Activated gamma-delta T cell (primary cell): ENCODE measurements at places on chromosomes 5 and 9.

GRCh38 chr9:136634904-136635303 is 27.8 kb upstream of the EGFL7 start:
- no peak for DNase-seq

- DNase-seq = no peak
Measured at GRCh38 chr5:31768046-31768445, 129.1 kb downstream of the PDZD2 start.

DNA sequence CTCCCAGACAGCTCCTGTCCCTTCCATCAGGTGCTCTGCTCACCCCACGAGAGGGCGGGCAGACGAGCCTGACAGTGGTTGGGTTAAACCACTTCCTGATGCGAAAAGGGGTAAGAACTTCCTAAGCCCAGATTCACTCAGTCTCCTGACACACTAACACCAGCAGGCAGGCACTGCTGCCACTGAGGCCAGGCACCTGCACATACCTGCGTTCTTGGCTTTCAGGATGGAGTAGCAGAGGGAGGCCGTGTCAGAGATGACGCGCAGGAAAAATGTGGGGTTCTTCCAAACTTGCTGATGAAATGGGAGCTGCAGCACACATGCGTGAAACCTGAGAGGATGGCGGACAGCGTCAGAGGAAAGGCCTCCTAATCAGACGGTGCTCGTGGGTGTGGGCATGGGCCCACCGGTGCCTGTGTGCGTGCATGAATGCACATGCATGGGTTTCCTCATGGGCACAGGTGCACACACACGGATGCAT is 29.9 kb downstream of the SLC6A18 start:
- DNase-seq = peak; percentile 14

- DNase-seq = no peak
Measured at GRCh38 chr9:71446106-71446472, 322.2 kb downstream of the CEMIP2 start.

- DNase-seq = no peak
Measured at GRCh38 chr5:151208481-151208914, 15.4 kb downstream of the CCDC69 start.

DNA sequence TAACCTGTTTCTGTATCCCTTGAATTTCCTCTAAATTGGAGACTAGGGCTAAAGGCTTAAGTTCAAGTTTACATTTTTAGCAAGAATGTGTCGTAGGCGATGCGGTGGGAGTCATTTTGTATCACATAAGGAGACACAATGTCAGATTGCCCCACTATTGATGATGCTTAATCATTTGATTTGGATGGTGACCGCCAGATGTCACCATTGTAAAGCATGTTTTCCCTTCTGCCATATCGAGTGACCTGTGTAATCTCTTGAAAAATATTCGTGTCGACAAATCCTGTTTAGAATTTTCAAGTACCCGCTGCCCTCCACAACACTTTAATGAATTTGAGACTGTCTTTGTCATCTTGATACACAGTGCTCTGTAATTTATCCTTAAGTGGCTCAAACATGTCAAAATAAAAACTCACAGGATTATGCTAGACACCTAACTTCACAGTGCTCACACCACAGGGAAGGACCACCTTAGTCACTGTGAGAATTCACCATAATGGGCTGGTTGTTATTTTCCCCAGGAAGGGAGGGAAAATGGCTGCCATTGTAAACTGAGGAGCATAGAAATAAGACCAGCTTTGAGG is 34.5 kb upstream of the SLC46A2 start:
- no peak for DNase-seq

DNA sequence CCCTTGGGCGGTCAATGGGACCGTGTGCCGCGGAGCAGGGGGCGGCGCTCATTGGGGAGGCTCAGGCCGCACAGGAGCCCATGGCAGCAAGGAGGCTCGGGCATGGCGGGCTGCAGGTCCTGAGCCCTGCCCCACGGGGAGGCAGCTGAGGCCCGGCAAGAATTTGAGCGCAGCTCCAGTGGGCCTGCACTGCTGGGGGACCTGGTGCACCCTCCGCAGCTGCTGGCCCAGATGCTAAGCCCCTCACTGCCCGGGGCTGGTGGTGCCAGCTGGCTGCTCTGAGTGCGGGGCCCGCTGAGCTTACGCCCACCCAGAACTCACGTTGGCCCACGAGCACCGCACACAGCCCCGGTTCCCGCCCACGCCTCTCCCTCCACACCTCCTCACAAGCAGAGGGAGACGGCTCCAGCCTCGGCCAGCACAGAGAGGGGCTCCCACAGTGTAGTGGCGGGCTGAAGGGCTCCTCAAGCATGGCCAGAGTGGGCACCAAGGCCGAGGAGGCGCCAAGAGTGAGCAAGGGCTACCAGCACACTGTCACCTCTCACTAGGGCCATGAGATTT is 141.1 kb upstream of the OR13F1 start:
- no peak for DNase-seq

- DNase-seq = no peak
Measured at GRCh38 chr9:21605489-21605931, 123.4 kb upstream of the IFNE start.

DNA sequence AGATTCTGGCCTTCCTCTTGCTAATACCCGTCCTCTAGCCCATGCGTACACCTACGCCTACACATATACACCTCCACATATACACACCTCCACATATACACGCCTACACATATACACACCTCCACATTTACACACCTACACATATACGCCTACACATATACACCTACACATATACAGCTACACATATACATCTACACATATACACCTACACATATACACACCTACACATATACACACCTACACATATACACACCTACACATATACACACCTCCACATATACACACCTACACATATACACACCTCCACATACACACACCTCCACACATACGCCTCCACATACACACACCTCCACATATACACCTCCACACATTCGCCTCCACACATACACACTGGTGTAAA is 27.2 kb downstream of the AK3 start:
- no peak for DNase-seq

DNA sequence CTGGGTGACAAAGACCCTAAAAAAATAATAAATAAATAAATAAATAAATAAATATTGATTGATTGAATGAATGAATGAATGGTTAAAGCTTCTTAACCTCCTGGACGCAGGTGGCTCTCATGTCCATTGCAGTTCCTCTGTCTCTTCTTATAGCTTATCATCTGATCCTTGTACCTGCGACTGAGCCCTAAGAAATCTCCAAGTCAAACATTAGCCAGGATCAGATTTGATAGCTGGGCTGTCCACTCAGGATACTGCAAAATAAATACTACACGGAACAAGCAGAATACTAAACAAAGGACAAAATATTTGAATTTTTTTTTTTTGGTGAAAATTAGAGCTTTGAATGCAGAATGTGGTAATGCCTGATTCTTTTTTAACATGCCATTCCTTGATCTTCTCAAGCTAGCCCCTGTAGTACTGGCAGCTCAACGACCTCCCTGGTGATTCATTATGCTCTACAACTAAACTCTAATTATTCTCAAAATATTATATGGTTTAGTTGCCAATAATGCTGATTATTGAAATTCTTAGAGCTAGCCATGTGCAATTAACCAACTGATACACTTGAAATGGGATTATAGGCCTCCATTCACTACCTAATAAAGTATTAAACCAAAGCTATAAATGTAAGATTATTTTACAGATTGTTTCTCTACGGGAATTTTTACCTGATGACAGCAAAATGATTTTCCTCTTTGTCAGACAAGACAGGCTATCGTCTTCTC is 9.9 kb upstream of the TMEM245 start:
- no peak for DNase-seq

DNA sequence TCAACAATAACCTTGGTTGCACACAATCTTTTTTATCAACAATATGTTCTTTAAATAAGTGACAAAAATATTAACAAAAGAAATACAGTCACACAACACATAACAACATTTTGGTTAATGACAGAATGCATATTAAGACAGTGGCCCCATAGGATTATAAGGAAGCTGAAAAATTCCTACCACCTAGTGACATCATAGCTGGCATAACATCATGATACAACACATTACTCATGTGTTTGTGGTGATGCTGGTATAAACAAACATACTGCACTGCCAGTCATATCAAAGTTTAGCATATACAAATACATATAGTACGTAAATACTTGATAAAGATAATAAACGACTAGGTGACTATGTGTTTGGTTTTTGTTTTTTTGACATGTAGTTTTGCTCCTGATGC is 344.8 kb upstream of the POU5F2 start:
- no peak for DNase-seq

- DNase-seq = no peak
Measured at GRCh38 chr9:23603311-23603710, 222.7 kb downstream of the ELAVL2 start.

- DNase-seq = no peak
Measured at GRCh38 chr5:15376088-15376487, 123.9 kb upstream of the FBXL7 start.

GRCh38 chr5:36573438-36573837 is 33.0 kb upstream of the SLC1A3 start:
- DNase-seq = no peak

DNA sequence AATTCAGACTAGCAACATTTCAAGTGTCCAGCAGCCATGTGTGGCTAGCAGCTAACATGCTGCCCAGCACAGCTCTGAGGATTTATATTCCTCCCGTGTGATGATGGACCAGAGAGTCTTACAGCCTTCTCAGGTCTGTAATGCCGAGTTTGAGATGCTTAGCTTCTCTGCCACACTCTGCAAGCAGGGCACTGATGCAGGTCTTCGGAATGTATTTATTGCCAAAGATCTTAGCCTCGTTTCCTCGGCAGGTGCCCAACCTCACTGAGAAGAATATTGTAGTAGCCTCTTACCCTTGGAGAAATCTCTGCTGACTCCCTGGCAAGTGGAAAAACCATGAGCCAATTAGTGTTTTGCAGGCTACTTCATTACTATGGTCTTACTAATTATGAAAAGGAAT is 3.7 kb upstream of the RAI14 start:
- DNase-seq = no peak

- no peak for DNase-seq
Measured at GRCh38 chr9:136726631-136727191, 14.3 kb downstream of the DIPK1B start.

GRCh38 chr9:37549527-37549926 is 26.7 kb downstream of the FBXO10 start:
- DNase-seq = no peak

DNA sequence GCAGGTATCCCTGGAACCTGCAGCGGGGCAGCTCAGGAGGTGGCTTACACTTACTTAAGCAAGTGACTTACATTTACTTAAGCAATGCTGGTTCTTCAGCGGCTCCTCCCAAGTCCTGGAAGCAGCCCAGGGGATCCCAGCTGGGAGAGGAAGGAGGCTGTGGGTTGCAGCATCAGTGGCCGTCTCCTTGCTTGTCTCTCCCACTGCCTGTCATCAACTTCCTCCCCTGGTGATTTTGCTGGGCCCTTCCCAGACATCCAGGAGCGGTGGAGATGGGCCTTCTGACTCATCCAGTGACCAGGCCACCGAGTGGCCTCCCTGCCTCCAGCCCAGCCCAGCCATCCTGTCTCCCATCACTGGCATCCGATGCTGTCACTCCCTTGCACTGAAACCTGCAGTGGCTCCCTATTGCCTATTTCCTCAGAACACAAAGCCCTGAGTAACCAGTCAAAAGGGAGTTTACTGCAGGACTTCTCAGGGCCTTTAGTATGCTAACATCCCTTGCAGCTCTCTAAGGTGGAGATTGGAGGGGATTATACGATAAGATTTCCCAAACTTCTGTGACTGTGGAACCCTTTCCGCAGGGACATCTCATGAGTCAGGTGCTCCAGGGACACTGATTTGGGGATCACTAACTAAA is 155.9 kb upstream of the PHYKPL start:
- DNase-seq = no peak

DNA sequence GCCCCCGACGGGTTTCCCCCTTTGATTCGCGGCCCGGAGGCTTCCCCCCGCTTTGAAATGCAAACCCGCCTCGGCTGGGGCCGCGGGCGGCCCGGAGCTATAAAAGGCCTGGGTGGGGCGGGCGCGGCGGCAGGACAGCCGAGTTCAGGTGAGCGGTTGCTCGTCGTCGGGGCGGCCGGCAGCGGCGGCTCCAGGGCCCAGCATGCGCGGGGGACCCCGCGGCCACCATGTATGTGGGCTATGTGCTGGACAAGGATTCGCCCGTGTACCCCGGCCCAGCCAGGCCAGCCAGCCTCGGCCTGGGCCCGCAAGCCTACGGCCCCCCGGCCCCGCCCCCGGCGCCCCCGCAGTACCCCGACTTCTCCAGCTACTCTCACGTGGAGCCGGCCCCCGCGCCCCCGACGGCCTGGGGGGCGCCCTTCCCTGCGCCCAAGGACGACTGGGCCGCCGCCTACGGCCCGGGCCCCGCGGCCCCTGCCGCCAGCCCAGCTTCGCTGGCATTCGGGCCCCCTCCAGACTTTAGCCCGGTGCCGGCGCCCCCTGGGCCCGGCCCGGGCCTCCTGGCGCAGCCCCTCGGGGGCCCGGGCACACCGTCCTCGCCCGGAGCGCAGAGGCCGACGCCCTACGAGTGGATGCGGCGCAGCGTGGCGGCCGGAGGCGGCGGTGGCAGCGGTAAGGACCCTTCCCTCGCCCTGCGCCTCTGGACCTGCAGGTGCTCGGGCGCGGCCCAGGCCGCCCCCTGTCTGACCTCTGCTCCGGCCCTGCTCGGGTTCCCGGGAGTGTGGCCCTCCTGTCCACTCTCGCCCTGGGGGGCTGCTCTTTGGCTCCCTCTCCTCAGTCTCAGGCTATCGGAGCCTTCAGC is at the start of gene CDX1:
CDX1 (plus strand) TSS at position 129 of the 862 bp plus-strand sequence; CDS start at position 228, 99 bp downstream.
- no peak for DNase-seq

- no peak for DNase-seq
Measured at GRCh38 chr5:140988100-140988499, 21.8 kb downstream of the PCDHAC2 start.

- DNase-seq = no peak
Measured at GRCh38 chr9:108904161-108904560, 29.8 kb downstream of the ELP1 start.

GRCh38 chr5:99379187-99379586 is 450.4 kb upstream of the CHD1 start:
- DNase-seq = no peak

DNA sequence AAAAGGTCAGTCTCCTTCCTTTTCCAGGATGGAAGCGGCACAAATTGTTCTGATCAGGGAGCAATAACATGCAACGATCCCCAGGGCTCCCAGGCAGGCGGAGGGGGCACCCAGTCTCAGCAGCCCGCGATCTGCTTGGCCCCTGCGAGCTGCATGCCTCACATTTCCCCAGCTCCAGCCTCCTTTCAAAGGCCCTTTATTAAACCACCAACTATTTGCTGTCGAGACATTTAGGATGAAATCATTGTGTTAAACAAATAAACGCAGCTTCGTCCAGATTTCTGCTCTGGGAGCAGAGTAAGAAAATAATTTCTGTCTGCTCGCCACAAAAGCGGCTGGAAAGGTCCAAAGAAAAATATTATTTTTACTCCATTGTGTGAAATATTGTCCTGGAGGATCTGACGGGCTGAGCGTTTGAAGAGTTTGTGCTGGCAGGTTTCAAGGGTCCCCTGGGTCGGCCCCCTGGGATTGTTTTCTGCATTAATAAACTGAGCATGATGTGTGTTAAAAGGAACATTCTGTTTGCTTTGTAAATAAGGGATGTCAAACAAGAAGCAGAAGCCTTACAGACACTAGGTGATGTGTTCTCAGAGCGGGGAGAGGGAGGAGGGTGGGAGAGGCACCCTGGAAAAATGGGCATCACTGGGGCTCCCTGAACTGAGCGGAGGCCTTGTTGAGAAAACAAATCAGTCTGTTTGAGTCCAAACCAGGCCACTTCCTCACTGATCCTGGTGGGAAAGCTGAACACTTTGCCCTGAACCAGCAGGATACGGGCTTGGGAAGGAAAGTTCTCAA is 110.1 kb downstream of the FOXD1 start:
- DNase-seq = no peak

- DNase-seq = no peak
Measured at GRCh38 chr9:129276486-129277230, 98.6 kb upstream of the IER5L start.
